ENCODE measurements at places on chromosomes 5 and 9.

GRCh38 chr9:129629251-129629820, 3.4 kb downstream of the NTMT1 start:
- DNase-seq: no peak

GRCh38 chr9:94931740-94932139, 205.2 kb downstream of the AOPEP start:
- no peak overlapping the region for H3K4me3 ChIP-seq
- H3K36me3 ChIP-seq: no peaks in the 10 kb centered on the region
- no peak overlapping the region for H3K27ac ChIP-seq

GRCh38 chr5:172496671-172497371, 42.5 kb upstream of the SH3PXD2B start:
- H3K27ac ChIP-seq: no peak overlapping the region
- H3K4me1 ChIP-seq: no peaks in the 10 kb centered on the region
- no peak overlapping the region for H3K4me3 ChIP-seq
- no peak for DNase-seq

DNA sequence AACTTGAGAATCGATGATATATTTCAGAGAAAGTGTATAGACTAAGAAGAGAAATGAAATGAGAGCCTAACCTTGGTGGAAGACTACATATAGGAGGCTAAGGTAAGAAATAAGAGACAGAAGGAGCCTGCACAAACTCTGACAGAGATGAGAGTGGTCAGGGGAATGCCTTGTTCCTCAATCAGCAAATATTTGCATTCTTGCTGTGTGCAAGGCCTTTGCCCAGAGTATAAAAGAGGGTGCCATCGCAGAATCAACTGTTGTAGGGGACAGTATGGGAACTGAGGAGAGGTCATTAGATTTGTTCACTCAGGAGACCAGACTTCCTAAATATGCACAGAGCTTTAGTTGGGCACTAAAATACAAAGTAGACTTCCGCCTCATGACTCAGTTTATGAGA, 137.2 kb downstream of the ATG10 start:
- no peak for DNase-seq
- H3K27ac ChIP-seq: no peak overlapping the region

DNA sequence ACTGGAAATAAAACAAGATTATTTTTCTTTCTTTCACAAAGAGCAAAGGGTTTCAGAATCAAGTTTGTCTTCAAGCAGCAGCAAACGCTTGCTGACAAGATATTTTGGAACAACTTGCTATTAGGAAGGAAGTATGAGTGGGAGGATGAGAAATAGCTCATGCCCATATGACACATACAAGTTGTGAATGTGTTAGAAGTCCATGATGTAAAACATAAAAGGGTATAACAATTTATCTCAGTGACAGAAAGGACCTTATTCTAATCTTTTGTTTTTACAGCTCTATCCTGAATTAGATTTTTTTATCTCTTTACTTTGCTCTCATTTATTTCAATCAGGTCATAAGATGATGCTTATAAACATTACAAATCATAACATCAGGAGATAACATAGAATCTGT, 516.6 kb upstream of the MEF2C start:
- no peaks in the 10 kb centered on the region for H3K27me3 ChIP-seq
- no peak overlapping the region for H3K27ac ChIP-seq
- H3K4me3 ChIP-seq: no peak overlapping the region

DNA sequence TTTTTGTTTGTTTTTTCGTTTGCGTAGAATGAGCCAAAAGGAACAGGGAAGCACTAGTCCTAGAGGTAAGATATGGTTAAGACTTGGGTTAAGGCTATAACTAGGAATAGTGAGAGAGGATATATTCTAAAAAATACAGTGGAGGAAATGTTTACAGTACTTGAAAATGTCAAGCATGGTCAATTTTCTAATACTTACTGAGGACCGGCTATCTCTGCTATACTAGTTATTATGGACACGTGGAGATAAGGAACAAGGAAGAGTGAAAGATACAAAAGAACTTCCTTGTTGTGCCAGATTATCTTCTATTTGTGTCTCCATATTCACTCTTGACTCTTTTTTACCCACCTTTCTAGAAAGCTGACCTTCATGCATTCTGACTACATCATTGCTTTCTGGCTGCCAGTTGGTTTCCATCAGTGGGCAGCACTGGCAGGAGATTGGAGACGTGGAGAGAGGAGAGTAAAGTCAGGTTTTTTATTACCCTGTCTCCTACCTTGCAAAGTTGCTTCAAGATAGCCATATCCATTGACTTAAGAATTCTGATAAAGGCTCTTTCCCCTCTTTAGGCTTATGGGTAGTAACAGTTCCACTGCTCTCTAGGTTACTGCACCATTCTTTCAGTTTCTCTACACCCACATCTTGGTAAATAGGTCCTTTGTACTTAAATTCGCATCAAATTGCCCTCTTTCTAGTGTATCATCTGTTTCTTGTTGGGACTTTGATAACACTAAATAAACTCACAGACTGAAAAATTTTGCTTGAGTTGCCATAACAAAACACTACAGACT, 9.0 kb upstream of the RFX3 start:
- H3K27me3 ChIP-seq: no peaks in the 10 kb centered on the region
- peaks cover 19% of the 10 kb centered on the region for H3K36me3 ChIP-seq
- no peak overlapping the region for H3K27ac ChIP-seq
- H3K4me3 ChIP-seq: no peak overlapping the region

DNA sequence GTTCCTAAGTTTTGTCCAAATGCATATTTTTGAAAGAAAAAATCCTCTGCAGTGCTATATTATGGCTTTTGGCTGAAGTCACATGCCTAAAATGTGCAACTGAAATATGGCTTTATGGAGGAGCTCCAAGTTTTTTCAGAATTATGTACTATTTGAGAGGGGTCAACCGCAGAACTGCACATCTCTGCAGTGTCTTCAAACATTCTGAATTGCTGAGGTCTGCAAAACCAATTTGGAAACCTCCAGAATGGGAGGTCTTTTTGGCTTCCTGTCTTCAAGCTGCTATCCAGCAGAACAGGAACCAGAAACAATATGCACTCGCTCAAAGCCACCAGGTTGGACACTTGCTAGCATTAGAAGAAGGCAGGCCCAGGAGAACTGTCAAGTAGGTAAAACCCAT, 376.0 kb upstream of the PAPPA start:
- H3K27me3 ChIP-seq: no peaks in the 10 kb centered on the region
- H3K36me3 ChIP-seq: no peaks in the 10 kb centered on the region
- no peak overlapping the region for H3K4me3 ChIP-seq
- DNase-seq: no peak
- H3K4me1 ChIP-seq: no peaks in the 10 kb centered on the region
- no peak overlapping the region for H3K27ac ChIP-seq

- no peaks in the 10 kb centered on the region for H3K4me1 ChIP-seq
- H3K27ac ChIP-seq: no peak overlapping the region
- no peaks in the 10 kb centered on the region for H3K36me3 ChIP-seq
- peak; percentile 31 for DNase-seq
- peaks cover 3% of the 10 kb centered on the region for H3K27me3 ChIP-seq
Observed at GRCh38 chr9:71001780-71002386, 119.5 kb downstream of the TRPM3 start.

GRCh38 chr5:39587675-39588074, 162.9 kb upstream of the DAB2 start:
- no peaks in the 10 kb centered on the region for H3K36me3 ChIP-seq
- DNase-seq: no peak
- no peaks in the 10 kb centered on the region for H3K4me1 ChIP-seq
- no peak overlapping the region for H3K27ac ChIP-seq
- peaks cover 9% of the 10 kb centered on the region for H3K27me3 ChIP-seq

DNA sequence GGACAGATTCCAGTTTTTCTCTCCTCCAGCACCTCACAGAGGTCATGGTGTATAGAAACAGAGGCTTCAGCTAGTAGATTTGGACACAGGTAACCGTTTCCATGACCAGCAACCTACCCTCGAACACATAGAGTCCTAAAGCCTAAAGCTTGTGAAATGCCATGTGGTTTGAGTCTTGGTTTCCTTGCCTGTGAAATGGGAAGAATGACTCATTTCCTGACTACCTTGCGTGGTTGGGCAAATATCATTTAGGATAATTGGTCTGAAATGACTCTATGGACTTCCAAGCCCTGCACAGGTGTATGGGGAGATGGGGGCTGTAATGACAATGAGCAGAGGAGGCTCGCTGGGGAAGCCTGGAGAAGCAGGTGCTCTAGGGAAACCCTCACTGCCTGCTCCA, 134.6 kb downstream of the TTLL11 start:
- H3K27me3 ChIP-seq: no peaks in the 10 kb centered on the region
- no peak overlapping the region for H3K27ac ChIP-seq
- no peak for DNase-seq
- no peak overlapping the region for H3K4me3 ChIP-seq
- H3K4me1 ChIP-seq: peaks cover 4% of the 10 kb centered on the region

DNA sequence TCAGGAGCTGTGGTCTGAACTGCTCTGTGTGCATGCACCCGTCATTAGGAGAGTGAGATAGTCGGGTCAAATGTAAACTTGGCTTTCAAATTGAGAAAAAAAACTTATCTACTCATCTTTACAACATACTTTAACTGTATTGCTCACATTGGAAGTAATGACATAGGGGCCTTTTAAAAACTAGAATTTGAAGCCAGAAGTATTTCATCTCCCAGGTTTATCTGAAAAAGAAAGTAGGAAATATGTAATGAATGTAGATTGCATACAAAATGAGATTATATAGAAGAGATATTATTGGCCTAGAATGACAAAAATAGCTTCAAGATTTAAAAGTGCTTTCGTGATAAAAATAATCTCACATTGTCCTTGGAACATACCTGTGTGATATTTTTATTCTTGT, 24.3 kb downstream of the RGS7BP start:
- DNase-seq: no peak
- no peaks in the 10 kb centered on the region for H3K27me3 ChIP-seq
- H3K4me3 ChIP-seq: no peak overlapping the region
- H3K36me3 ChIP-seq: no peaks in the 10 kb centered on the region
- H3K27ac ChIP-seq: no peak overlapping the region

GRCh38 chr5:95843733-95844223, 21.3 kb upstream of the GLRX start:
- H3K4me3 ChIP-seq: no peak overlapping the region
- peaks cover 13% of the 10 kb centered on the region for H3K4me1 ChIP-seq
- peak overlapping the region; percentile 85 for H3K27ac ChIP-seq
- DNase-seq: no peak
- H3K36me3 ChIP-seq: no peaks in the 10 kb centered on the region
- H3K27me3 ChIP-seq: peaks cover 2% of the 10 kb centered on the region

DNA sequence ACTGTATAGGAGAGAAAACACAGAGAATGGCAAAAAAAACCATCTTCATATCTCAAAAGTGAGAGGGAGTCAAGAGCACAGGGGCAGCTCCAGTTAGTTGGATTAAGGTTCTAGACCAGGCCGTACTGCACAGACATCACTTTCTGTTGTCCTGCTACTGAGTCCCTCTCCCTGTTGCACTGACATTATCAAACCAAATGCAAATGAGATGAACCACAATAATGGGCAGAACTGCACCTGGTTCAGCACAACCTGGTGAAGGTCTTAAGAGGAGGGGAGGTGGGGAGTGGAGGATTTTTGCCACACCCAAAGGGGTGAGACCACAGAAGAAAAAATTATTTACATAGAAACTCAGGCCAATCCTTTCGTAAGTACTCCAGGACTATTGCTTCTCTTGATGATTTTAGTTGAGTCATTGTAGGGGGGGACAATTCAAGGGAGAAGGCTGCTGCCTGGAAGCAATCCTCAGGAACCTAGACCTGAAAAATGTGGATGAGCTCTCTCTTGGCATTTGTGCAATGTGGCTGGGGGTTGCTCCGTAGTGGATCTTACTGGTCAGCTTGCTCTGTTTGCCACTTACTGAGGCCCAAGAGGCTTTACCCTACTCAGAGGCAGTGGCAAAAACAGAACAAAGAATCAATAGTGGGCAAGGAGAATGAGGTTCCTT, 94.5 kb upstream of the PPP1R2B start:
- no peak overlapping the region for H3K4me3 ChIP-seq
- H3K27me3 ChIP-seq: peaks cover 3% of the 10 kb centered on the region
- H3K27ac ChIP-seq: no peak overlapping the region
- DNase-seq: no peak
- H3K4me1 ChIP-seq: peaks cover 7% of the 10 kb centered on the region
- H3K36me3 ChIP-seq: no peaks in the 10 kb centered on the region

DNA sequence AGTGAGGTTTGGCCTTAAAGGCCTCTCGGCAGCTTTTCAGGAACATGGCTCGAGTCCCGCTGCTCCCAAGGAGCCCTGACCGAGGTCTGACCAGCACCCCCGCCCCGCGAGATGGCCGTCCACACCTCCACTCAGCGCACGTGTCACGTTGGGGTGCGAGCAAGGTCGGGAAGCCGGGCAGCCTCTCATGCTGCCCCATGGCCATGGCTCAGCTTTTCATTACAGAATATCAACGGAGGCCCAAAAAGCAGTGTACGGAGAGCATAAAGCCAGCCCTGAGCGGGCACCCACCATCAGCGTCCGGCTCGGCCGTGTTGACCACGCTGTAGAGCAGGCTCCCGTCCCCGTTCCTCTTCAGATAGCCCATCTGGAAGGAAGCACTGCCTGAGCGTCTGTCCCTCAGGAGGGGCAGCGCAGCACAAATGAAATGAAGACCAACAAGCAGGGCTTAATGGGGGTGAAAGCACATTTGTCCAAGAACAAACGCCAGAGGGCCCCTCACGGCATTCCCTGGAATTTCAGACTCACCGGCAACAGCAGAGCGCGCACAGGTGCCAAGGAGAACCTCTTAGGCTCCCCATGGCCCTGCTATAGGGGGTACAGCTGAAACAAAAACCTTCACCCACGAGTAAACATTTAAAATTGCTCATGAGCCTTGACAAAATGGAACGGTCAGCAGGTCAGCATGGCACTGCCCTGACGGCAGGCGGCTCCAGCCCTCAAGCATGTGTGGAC, 11.6 kb downstream of the BRD9 start:
- peaks cover 16% of the 10 kb centered on the region for H3K4me1 ChIP-seq
- H3K27ac ChIP-seq: no peak overlapping the region
- DNase-seq: no peak
- peaks cover 67% of the 10 kb centered on the region for H3K36me3 ChIP-seq

DNA sequence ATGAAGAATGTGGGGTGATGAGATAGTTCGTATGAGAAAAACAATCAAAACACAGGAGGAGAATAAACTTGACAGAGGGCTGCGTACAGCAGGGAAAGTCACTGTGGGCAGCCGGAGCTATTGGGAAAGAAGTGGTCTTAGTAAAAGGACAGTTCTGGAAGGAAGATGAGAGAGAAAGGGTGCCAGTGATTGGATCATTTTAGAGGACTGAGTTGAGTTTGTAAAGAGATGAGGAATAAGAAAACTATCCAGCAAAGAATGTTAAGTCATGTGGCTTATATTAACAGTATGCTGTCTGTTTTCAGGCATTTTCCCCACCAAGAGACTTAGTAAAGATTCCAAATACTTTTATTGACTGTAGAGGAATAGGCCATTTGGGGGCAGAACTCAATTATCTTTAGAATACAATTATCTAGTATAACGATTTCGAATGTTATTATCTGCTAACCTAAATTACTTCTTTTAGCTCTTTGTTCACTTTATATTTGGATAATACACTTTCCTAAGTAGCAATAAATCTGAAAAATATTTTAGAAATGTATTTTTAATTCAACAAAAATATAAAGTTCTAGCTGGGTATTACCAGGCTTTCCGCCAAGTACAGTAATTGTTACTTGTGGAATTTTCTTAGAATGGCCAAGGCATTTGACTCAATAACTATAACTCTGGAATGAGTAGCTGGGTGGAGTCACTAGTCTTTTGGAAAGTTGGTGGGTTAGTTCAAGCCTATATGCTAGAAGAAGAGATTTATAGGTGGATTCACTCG, 15.5 kb upstream of the LOX start:
- H3K27ac ChIP-seq: no peak overlapping the region
- H3K4me3 ChIP-seq: no peak overlapping the region
- H3K36me3 ChIP-seq: no peaks in the 10 kb centered on the region
- no peaks in the 10 kb centered on the region for H3K27me3 ChIP-seq

- DNase-seq: no peak
- H3K27ac ChIP-seq: no peak overlapping the region
- peaks cover 14% of the 10 kb centered on the region for H3K4me1 ChIP-seq
- H3K36me3 ChIP-seq: no peaks in the 10 kb centered on the region
- peaks cover 23% of the 10 kb centered on the region for H3K27me3 ChIP-seq
Observed at GRCh38 chr5:132224716-132225115, 2.9 kb downstream of the P4HA2 start.

All from activated CD4-positive, alpha-beta T cell treated with anti-CD3 and anti-CD28 coated beads for 36 hours (primary cell).